ENCODE measurements at places on chromosomes 11 and 22.

DNA sequence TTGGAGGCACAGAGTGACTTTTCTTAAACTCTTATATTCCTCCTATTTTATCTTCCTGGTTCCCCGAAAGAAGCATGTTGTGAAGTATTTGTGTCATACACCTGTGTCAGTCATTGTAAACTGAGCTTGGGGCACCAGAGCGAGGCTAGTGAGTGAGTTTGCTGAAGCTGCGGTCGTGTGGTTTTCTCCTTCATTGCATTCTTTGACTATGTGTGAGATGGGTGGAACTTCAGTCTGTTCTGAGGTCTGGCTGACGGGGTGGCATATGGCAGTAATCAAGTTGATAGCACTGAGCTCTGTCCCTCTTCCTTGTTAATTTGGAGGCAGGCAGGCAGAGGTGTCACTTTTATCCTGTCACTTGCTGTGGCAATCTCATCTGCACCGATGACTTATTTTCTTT lies 4.2 kb downstream of the VPS26B start:
- DNase-seq, result no peak

DNA sequence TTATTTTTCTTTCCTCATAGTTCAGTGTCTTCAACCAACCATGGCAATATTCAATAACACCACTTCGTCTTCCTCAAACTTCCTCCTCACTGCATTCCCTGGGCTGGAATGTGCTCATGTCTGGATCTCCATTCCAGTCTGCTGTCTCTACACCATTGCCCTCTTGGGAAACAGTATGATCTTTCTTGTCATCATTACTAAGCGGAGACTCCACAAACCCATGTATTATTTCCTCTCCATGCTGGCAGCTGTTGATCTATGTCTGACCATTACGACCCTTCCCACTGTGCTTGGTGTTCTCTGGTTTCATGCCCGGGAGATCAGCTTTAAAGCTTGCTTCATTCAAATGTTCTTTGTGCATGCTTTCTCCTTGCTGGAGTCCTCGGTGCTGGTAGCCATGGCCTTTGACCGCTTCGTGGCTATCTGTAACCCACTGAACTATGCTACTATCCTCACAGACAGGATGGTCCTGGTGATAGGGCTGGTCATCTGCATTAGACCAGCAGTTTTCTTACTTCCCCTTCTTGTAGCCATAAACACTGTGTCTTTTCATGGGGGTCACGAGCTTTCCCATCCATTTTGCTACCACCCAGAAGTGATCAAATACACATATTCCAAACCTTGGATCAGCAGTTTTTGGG lies at the start of gene OR51T1:
Gene OR51T1 (plus strand): TSS at position 41 of the 641 bp plus-strand sequence. CDS start 0 bp downstream, at position 41.
- no peak for DNase-seq

- DNase-seq, result no peak
Observed at GRCh38 chr11:92628401-92629292, 340.8 kb upstream of the MTNR1B start.

DNA sequence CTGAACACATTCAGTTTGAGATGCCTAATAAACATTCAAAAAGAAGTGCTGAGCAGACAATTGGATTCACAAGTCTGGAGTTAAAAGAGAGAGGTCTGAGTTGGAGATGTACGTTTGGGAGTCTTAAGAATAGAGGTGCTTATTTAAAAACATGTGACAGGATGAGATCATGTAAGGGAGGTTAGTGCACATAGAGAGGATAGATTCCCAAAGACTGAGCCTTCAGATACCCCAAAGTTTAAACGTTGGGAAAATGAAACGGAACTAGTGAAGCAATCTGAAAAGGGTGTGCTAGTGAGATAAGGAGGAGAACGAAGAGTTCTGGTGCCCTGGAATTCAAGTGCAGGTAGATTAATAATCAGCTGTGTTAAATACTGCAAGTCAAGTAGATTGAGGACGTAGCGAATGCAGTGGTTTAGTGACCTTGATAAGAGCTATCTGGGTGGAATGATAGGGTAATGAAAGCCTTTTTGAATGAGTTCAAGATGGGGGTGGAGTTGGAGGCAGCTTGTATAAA lies 63.7 kb downstream of the HIPK3 start:
- DNase-seq, result no peak

GRCh38 chr11:116517077-116517476 lies 255.7 kb downstream of the BUD13 start:
- DNase-seq, result no peak

DNA sequence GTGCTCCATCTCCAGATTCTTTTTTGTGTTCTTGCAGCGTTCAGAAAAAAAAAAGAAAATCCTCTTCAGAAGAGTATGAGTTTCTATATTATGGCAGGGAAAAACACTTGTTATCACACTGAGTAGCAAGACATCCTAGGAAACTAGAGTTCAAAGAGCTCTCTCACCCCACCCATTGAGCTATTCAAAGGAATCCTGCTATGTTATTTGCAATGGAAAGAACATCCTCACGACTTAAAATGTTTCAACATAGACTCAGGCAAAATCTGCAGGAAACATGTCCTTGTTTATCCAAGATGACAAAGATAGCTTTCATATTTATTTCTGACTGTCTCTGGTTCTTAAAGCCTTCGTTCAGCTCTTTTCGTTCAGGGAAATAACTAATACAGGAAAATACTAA lies 331.6 kb upstream of the ANO5 start:
- no peak for DNase-seq

DNA sequence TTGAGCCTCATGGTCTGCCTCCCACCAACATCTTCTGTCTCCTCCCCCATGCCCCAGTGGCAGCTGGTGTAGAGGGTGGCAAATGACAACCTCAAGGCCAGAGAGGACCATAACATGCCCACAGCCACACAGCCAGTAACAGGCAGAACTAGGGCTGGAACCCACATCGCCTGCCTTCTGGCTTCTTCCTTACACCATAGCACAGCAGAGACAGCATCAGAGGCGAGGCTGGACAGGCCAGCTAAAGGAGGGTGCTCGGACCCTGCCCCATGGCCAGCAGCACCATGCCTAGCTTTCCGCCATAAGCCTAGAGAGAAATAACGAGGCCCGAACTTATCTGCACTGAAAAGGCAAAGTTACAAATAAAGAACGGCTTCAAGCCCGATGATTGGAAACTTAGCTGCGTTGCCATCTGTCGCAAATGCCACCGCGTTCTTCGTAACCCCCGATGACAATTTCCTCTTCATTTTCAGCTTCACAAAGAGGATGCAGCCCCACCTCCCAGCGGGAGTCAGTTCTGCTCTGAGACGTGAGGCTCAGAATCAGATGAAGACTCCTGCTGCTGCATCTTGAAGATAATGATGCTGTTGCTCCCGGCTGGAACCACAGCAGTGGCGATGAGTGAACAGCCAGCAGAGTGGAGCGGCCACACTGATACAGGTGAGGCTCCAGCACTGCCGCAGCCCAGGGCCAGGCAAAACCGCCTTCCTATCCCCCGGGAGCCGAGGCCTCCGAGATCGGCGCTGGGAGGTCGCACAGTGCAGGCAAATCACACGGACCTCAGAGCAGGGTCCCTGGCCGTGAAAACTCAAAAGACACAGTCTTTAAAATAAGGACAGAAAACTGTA lies 73.8 kb upstream of the RTL6 start:
- DNase-seq, result no peak

GRCh38 chr11:94754819-94755218 lies 13.3 kb upstream of the AMOTL1 start:
- no peak for DNase-seq
